ENCODE measurements at places on chromosomes 5 and 9.

DNA sequence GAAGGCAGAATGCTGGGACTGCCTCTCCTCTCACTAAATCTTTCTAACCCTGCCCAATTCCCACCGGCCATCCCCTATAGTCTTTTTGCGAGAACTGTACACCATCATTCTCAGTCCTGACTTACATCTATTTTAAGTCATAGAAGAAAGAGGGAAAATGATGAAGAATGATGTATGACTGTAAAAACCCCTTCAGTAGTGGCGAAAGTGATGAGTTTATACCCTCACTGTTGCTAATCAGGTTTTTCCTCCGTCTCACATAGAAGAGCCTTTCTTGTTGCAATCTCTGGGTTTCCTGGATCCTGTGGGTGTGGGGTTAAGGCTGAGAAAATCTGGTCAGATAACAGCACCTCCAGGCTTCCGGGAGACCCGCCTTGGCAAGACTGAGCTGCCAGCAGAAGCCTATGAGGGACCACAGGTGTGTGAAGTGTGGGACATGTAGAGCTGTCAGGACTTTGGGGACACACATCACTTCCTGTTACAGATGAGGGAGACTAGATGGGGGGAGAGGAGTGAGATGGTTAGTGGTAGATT lies 147.1 kb upstream of the SLC12A2 start:
- DNase-seq = no peak

DNA sequence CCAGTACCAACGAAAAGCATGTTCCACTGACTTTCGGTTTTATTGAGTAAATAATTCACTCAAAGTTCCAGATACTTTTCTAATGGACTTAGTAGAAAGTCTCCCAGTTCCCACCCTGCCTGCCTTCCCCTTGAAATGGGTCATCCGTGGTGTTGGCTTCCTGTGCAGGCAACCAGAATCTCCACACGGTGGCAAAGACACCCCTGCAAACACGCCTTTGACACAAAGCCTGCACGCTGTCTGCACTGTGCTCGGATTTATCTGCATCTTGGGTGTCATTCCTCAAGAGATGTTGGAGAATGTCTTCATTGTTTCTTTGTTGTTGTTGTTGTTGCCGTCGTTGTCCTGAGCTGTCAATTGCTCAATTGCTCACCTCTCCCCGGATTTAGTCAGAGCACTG lies 150.0 kb upstream of the IRX2 start:
- no peak for DNase-seq

- DNase-seq = no peak
These were observed 69.9 kb downstream of the LRSAM1 start for GRCh38 chr9:127520941-127521918.

GRCh38 chr9:89219637-89220036 lies 41.0 kb upstream of the SHC3 start:
- no peak for DNase-seq

GRCh38 chr5:136086783-136087566 lies 45.7 kb upstream of the SMAD5 start:
- no peak for DNase-seq

DNA sequence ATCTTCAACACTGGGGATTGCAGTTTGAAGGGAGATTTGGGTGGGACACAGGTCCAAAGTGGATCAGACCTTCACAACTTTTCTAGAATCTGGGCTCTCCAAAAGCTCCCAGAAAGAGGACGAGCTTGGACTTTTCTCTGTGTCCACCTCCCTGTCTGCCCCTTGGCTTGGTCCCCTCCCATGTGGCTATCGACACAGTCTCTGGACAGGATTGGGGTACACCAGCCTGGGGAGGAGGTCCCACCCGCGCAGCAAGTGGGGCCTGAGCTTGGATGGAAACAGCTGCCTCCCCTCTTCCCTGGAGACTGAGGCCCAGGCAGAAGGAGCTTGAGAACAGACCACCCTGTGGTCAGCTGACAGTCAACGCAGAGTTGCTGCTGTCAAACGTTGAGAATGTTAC lies 84.6 kb upstream of the FCN1 start:
- DNase-seq = no peak

- no peak for DNase-seq
These were observed 131.6 kb upstream of the PTGER4 start for GRCh38 chr5:40547994-40548575.

DNA sequence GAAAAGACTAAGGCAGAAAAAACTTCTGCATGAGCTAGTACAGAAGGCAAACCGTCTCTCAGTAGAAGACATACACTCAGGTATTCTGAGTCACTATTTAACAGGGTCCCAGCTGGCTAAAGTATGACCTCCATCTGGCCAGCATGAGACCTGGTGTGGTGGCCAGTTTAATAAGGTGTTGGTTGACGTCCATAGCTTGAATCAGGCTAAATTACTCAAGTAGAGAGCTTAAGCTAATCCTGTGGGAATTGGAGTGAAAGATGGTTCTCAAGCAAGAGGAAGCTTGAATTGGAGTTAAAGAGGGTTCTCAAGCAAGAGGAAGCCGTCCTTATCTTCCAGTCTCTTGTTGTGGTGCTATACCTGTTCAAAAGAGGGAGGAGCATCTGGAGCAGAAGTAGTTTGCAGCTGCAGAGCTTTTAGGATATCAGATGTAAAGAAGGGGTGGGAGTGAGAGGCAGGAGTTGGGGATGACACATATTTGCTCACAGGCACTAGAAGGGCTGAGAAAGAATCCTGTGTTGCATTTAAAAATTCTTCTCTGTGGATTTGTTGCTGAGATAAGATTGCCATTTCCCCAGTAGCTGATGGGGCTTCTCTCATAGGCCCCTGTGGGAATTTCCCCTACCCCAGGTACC lies 136.1 kb upstream of the RUSC2 start:
- DNase-seq = no peak

DNA sequence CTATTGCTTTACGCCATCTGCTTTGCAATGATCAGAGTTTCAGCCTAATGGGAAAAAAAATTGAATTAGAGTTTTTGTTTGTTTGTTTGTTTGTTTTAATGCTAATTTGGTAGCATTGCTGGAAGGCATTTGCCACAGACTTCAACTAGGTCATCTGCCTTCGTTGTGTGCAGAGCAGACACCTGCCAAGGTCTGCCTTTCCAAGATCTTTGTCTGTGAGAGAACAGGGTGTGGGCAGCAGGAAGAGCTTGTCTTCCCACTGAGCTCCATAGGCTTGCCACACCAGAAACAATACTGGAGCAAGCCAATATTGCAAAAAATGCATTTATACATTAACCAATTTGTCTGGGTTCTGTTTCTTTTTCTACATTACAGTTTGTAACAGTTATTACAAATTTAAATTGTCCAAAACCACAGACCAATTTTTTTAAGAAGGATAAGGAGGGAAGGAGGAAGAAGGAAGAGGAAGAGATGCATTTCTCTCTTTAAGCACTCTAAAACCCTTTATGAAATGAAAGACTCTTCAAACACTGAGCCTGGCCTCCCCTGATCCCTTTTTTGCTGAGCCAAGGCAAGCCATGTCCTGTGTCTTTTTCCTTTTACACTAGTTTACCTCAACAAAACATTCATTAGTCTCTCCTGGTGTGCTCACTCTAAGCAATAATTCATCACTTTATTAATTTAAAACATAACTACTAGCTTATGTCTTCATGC lies 210.5 kb downstream of the SNX18 start:
- no peak for DNase-seq

DNA sequence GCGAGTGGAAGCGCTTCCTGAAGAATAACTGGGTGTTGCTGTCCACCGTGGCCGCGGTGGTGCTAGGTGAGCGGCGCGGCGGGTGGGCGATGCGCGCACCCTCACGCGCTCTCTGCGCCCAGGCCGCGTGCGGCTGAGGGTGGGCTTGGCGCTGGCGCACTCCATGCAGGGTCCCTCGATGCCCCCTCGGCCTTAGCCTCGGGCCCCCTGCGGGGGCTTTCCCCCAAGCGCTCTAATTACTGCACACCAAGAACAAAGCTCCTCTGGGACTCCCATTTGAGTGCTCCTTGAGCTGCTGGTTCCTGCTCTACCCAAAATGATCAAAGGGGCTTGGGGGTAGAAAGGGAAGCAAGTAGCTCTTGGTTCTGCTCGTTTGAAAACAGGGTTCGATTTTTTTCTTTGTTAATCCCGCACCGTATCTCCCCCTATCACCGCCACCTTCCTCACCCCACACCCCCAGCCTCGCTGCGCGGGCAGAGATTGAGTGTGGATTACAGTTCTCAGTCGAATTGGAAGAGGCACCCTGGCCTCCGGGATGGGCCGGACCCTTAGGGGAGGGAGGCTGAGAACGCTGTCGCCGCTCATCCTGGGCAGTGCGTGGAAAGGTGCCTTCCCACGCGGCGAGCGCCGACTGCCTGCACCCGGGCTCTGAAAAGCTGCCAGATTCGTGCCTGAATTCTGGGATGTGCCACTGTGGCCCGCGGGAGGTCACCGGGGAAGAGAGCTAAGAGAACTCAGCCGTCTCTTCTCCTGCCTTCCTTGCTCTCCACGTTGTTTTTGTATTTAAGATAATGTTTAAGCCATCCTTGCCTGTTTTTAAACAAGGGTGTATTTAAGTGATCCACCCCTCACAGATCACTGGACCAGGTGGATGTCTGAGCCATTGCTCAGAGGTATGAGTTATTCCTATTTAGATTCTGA lies 697 bp downstream of the SLC1A1 start:
- no peak for DNase-seq

- DNase-seq = no peak
These were observed 2.6 kb upstream of the SQSTM1 start for GRCh38 chr5:179817890-179818745.

GRCh38 chr9:20620650-20621470 lies 1.4 kb downstream of the MLLT3 start:
- peak; percentile 56 for DNase-seq

GRCh38 chr5:41264019-41264418 lies 50.7 kb upstream of the C6 start:
- no peak for DNase-seq
